Regular cardiac myocyte (primary cell): ENCODE measurements at places on chromosomes 1 and 21. TPM values are rescaled to one million over a fixed set of nuclear protein-coding genes. Genes with fewer than 3 reads are reported as not detected.

KIF17 gene
- total RNA-seq = 1.3 and 5.1 TPM in 2 replicates

UBE2U gene
- not detected in 2 replicates for total RNA-seq

OR2M3 gene
- not detected in 2 replicates for total RNA-seq

S100B gene
- 0.28 TPM in 1 of 2 replicates, not detected in the other for total RNA-seq

WDR3 gene
- total RNA-seq = 17.8 and 31.2 TPM in 2 replicates

ANGPTL3 gene
- total RNA-seq = not detected in 2 replicates
